ENCODE measurements at places on chromosomes 5 and 9. TPM values are rescaled to one million over a fixed set of nuclear protein-coding genes. Genes with fewer than 3 reads are reported as not detected.

The FOXD1 gene
- total RNA-seq, result 1.0 TPM

The TSLP gene
- 3.7 TPM for total RNA-seq

DNA sequence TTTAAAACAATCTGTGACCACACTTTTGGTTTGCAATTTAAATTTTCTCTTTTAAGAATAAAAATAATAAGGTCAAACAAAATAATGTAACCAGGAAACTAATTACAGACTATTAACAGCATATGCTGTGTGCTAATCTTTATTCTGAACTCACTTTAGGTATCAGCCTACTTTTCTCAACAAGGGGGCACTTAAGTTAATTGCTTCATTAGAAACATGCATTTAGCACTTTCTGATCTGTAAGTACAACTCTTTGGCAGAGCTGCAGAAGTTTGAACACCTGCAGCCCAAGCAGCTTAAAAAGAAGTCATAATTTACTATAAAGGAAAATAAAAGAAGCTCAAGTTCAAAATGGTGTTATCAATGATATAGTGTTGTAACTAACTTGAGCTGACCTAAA lies 21.7 kb downstream of the XRCC4 start:
- no peaks in the 10 kb centered on the region for H3K4me1 ChIP-seq
- H3K4me3 ChIP-seq, result no peak overlapping the region
- H3K36me3 ChIP-seq, result peaks cover 5% of the 10 kb centered on the region
- no peaks in the 10 kb centered on the region for H3K27me3 ChIP-seq
- DNase-seq, result no peak

DNA sequence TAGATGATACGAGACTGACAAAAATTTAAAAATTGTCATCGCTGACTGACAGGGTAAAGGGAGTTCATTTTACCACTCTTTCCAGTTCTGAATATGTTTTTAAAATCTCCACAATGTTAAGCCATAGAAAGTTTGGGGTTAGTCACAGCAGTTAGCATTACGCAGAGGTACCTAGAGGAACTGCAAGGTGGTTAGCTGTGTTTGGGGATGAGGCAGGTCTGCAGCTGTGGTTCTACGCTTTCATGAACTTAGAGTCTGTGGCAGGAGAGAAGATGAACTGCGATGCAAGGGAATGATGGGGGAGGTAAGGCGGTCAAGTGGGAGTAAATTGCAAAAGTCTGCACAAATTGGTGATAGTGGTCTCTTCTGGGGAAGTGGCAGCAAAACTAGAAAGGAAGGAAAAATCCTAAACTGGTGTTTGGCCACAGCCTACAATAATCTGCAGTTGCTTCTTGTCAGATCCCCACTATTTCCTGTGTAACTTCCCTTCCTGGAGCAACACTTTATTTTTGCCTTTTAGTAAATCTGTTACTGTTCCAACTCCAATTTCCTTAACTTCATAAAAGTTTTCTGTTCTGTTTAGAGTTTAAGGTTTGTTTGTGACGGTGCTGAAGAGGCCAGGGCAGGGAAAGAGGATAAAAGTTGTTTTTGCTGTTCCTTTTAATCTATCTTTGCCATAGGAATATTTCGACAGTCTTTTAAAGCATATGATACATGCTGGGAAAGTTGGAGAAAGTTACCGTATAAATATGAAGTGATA lies 38.6 kb upstream of the SNX2 start:
- H3K27ac ChIP-seq, result no peak overlapping the region
- H3K4me3 ChIP-seq, result no peak overlapping the region
- peaks cover 22% of the 10 kb centered on the region for H3K27me3 ChIP-seq
- no peaks in the 10 kb centered on the region for H3K4me1 ChIP-seq

DNA sequence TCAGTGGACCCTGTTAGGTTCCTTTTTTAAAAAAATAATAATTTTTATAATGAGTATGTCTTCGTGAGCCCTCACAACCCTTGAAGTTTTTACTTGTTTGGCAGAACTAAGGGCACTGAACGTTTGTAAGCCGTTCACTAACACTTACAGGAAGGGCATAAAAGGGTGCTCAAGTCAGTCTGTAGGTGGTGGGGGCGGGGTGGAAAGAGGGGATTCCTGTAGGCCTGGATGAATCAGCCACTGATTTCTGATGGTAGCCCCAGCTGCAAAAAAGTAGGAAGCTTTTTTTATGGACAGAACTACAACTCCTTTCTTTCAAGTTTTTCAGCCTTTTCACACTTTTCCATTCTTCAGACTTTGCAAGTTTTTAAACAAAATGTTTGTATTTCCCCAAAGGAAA lies 35.8 kb downstream of the PIK3R1 start:
- H3K27me3 ChIP-seq, result no peaks in the 10 kb centered on the region
- DNase-seq, result peak; percentile 60
- peak overlapping the region; percentile 16 for H3K4me3 ChIP-seq
- peaks cover 83% of the 10 kb centered on the region for H3K4me1 ChIP-seq
- peak overlapping the region; percentile 93 for H3K27ac ChIP-seq

GRCh38 chr5:68392617-68393016 lies 177.1 kb downstream of the PIK3R1 start:
- no peak overlapping the region for H3K4me3 ChIP-seq
- no peak for DNase-seq
- H3K36me3 ChIP-seq, result peaks cover 6% of the 10 kb centered on the region
- H3K27me3 ChIP-seq, result peaks cover 6% of the 10 kb centered on the region
- peaks cover 7% of the 10 kb centered on the region for H3K4me1 ChIP-seq

DNA sequence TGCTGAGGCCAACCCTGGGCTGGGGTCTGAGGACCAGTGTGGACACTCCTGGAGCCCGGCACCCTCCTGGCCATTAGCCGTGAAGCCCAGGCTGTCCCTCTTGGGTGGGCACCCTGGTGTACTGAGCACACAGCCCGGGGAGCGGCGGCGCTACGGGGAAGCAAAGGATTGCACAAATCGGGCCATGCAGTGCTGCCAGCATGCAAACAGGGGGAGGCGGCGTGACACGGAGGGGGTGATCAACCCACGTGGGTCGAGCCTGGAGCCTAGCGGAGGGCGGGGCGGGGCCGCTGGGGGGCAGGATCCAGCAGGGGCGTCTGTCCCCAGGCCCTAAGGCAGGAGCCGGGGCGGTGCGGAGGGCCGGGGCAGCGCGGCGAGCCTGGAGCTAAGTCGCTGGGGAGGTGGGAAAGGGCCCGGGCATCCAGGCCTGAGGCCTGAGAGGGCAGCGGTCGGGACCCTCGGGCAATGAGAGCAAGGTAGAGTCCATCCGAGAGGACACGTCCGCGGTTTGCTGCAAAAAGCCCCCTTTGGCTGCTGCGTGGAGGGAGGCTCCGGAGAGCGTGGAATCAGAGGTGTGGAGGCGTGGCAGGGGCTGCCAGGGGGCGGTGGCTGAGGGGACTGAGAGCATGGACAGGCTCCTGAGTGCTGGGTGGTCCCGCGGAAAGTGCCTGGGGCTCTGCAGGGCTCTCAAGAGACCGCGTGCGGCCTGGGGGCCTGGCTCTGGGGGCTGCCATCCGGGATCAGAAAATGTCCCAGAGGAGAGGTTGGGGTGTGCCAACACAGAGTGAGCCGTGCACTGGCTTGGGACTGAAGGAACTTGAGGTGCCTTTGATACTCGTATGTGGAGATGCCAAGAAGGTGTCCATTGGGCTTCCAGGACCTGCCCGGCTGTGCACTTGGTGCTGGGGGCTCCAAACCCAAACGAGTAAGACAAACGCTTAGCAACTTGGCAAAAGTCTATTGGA lies 94.2 kb downstream of the BARX1 start:
- DNase-seq, result no peak
- H3K36me3 ChIP-seq, result no peaks in the 10 kb centered on the region
- H3K27ac ChIP-seq, result no peak overlapping the region
- H3K27me3 ChIP-seq, result peaks cover 52% of the 10 kb centered on the region
- H3K4me3 ChIP-seq, result no peak overlapping the region

DNA sequence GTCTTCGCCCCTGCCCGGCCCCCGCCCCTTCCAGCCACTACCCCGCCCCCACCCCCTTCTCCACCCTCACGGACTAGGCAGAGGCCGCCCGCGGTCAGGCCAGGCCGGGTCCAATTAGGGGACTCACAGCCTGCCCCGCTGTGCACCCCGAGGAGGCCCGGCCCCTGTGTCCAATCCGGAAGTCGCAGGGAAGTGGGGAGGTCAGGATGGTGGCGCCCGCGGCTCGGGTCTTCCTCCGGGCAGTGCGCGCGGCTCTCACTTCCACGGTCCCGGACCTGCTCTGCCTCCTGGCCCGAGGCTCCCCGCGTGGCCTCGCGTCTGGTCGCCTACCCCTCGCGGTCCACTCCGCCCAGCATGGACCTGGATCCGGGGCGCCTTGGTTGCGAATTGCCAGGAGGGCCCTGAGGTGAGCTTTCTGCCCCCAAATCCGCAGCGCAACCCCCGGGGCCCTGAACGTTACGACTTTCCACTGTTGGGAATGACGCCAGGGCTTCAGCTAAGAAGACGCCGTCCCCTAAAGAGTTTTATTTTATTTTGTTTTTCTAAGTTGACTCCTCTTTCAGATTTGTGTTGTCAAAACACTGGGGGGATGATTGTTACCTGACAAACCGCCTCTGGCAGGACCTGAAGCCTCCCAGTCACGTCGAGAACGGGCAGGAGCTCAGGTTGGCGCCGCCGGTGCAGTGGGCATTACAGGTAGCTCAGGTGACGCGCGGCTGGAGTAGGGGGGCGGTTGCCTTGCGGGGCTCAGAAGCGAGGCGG lies 763 bp upstream of the IRX2 start:
- DNase-seq, result no peak
- peaks cover 15% of the 10 kb centered on the region for H3K4me1 ChIP-seq

- DNase-seq, result no peak
- H3K27me3 ChIP-seq, result no peaks in the 10 kb centered on the region
- H3K27ac ChIP-seq, result no peak overlapping the region
Observed at GRCh38 chr5:149224282-149224681, 47.4 kb upstream of the AFAP1L1 start.
